ENCODE measurements at places on chromosomes 16 and 17.
A peak's percentile ranks its signal among the peaks of the same experiment; 100 is the strongest.

DNA sequence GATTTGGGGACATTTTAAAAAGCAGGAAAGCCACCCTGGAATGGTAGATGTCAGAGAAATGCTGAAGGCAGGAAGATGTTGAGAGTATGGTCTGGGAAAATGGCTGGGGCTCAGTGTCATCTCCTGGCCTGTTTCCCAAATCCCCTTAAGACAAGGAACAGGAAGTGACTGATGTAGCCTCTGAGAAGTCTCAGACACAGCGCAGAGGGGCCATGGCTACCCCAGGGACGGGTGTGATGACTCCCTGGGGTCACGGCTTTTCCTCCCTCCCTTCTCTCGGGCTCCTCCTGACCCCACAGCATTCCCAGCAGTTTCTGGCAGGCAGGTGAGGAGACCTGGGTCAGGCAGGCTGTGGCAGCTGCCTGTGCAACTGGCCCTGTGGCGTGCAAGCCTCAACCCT is 45.4 kb downstream of the RAP1GAP2 start:
- no peak for DNase-seq

- DNase-seq = no peak
These were observed 16.3 kb downstream of the ADAD2 start for GRCh38 chr16:84207251-84207650.

DNA sequence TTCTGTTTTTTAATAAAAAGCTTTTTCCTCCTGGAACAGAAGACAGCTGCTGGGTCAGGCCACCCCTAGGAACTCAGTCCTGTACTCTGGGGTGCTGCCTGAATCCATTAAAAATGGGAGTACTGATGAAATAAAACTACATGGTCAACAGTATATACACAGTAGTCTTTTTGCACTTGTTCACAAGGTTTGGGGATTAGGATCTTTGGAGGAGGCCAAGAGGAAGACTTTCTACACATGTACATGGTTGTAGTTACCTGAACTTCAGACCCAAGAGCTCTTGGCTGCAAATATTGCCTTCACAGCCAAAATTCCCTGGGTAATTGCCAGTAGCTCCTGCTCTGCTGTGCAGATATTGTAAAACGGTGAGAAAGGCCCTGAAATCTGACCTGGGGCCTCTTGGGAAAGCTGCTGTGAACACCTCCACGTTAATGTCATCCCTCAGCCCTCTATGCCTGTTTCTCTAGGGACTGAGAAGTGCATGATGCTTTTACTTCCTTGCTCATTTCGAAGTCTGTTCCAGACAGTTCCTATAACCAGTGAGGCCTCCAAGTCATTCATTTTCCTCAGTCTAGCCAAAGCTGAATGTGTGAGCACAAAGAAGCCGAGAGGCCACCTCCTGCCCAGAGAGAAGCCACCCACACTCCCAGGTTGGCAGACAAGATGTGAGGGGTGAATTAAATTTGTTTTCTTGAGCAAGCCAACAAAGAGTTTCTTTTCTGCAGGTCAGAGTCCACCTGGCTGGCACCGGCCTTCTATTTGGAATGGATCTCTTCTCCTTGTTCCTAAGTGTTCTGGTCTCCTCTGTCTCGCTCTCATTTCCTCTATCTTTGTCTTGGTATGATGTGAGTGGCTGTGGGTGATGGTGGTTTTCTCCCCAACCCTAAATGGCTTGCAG is 15.9 kb downstream of the ANKRD40 start:
- DNase-seq = no peak

DNA sequence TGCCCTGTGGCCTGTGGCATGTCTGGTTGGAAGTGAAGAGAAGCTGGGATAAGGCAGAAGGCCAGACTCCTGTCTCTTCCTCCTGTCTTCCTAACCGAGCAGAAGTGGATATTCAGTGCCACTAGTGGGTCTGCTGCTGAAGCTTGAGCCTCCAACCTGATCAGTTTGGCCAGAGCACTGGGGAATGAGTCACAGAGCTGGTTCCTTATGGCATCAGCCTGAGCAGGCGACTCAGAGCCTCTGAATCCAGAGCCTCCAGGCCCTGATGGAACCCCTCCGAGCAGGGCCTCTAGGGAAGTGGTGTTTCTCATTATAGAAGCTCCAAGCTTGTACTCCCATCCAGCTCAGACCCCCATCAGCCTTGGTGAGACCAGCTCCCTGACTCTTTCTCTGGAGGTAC is 2.0 kb downstream of the WSCD1 start:
- no peak for DNase-seq

DNA sequence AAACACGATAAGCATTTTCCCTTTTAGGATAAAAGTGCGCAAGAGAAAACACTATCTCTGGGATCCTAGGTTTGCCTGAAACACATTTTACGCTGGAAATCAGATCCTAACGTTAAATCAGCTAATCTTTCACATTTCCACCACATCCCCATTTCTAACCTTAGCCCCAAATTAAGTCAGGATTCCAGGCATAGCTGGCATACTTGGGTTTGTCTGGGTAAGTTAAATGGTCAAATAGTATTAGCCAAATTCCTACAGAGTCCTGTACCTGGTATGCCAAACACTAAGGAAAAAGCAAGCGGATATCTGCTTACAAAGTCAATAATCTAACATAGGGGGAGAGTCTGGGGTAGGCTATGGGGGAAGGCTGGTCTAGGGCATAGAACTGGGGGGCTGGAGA is 557.4 kb upstream of the ZFHX3 start:
- peak; percentile 15 for DNase-seq

DNA sequence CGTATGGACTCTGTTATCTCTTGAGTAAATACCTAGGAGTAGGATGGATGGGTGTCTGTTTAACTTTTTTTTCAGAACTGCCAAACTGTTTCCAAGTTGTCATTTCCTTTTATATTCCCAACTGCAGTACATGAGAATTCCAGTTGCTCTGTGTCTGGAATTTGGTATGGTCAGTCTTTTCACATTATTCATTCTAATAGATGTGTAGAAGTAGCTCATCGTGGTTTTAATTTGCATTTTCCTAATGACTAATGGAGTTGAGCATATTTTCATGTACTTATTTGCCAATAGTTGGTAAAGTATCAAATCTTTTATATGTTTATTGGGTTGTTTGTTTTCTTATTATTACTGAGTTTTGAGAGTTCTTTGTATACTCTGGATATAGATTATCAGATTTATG is 27.0 kb downstream of the MRTFB start:
- no peak for DNase-seq

DNA sequence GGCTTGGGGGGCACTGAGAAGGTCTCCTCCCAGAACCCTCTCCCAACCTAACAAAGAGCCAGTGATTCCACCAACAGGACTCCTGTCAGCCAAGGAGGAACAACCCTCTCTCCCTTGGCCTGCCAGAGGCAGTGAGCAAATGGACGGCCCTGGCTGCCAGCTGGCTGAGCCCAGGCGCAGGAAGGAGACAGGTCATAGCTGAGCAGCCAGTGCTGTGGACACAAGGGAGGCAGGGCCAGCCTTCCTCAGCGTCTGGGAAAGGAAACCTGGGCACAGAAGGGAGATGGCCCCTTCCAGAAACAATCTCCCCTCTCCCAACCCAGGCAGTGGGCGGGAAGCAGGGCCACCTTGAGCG is 2.1 kb downstream of the MPO start:
- no peak for DNase-seq

All from HS-27A (cell line).